Activated CD4-positive, alpha-beta T cell treated with anti-CD3 and anti-CD28 coated beads, Interleukin-2, amount 50 U/mL, for 1 hour (primary cell): ENCODE measurements at places on chromosomes 16 and 17.

DNA sequence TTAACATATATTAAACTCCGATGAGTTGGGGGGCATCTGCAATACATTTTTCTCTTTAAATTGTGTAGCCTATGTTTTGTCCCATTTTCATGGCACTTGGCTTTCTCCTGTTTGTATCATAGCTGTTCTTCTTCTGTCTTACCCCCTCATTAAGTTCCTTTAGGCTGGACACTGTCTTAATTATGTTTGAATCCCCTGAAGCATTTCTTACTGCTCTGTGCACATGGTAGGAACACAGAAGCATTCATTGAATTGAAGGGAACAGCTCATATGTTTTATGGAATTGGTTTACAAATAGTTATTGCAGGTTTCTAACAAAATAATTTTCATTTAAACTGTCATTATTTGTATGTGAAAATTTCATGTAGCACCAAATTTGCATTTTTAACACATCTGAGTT, 176.8 kb downstream of the TANC2 start:
- DNase-seq, result no peak

GRCh38 chr17:75356260-75356937, 49.1 kb downstream of the GRB2 start:
- no peak for DNase-seq

- DNase-seq, result no peak
Observed at GRCh38 chr17:64920026-64920418, 744 bp upstream of the LRRC37A3 start.

DNA sequence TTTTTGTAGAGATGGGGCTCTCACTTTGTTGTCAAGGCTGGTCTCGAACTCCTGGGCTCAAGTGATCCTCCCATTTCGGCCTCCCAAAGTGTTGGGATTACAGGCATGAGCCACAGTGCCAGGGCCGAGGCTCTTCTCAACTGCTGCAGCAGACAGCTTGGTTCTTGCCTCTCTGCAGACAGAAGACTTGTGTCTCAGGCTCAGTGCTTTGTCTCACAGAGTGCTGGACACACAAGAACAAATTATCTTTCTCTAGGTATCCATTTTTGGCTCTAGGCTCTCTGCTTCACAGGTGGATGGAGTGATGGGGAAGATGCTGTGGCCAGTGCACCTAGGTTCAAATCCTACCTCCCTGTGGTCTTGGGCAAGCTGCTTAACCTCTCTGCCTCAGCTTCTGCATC, 80.8 kb upstream of the RNU2-1 start:
- DNase-seq, result no peak

DNA sequence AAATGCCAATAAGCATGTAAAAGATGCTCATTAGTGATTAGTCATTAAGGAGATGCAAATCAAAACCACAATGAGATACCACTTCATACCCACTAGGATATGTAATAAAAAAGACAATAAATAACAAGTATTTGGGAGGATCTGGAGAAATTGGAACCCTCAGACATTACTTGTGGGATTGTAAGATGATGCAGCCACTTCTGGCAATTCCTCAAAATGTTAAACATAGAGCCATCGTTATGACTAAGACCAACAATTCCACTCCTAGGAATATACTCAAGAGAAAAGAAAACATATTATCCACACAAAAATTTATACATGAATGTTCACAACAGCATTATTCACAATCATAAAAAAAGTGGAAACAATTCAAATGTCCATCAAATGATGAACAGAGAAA, 336.2 kb upstream of the PMFBP1 start:
- DNase-seq, result no peak

DNA sequence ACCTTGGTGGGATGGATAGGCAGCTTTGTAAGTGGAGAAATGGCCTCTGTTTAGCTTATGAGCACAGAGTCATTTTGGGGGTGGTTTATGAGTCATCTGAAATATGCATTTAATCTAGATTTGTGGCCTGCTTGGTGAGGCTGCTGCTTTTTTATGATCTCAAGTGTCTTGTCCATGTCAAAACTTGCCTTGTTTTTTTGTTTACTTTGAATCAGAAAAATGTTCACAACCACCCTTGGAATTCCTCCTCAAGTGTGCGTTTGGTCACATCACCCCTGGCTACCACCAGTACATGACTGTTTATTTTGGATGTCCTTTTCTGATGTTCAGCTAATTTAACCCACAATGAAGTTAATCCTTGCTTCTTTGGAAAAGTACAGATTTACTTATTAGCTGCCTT, 64.6 kb downstream of the FTO start:
- no peak for DNase-seq

DNA sequence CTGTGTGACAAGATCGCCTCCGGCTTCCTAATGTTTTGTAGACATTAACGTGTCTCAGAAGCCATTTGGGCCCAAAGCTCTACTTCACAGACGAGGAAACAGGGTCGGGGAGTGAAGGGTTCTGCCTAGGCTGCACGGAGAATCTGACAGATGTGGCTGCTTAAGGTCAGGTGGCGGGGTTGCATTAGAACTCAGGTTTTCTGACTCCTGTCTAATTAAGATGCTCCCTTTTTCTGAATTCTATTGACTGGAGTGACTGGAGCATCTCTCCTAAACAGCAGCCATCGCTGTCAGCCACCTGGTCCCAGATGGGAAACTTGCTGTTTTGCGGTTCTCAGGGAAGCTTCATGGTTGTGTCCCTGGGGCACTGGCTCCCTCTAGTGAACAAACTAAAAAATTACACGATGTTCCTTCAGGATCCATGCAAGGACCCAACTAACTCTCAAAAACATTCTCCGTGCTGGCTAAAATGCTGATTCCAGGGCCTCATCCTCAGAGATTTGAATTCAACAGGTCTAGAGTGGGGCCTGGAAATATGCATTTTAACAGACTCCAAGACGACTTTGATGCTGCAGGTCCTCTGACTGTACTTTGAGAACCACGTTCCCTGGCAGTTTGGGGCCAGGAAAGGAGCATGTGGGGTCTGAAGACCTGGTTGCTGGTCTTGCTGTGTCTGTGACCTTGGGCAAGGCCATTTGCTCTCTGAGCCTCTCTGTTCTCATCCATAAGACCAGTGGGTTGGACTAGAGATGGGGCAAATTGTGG, 117.4 kb downstream of the IRF8 start:
- peak; percentile 12 for DNase-seq

- no peak for DNase-seq
Observed at GRCh38 chr16:28078261-28078660, 14.7 kb upstream of the GSG1L start.

DNA sequence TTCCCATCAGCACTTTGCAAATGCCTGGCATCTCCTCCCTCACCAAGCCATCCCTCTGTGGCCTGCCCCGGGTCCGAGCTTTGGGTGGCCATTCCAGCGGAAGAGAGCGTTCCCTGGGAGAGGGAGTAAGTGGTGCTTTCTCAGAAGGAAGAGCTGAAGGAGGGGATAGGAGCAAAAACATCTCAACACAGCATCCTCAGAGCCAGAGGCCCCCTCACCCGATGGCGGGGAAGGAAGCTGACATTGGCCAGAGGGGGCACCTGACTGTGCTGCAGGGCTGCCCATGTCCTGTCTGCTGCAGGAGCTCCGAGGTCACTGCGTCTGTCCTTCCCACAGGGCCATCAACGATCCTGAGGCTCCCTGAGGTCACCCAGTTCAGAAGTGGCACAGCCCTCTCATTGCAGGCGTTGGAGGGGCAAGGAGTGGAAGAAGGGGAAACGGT, 427 bp upstream of the TLCD3B start:
- DNase-seq, result no peak

DNA sequence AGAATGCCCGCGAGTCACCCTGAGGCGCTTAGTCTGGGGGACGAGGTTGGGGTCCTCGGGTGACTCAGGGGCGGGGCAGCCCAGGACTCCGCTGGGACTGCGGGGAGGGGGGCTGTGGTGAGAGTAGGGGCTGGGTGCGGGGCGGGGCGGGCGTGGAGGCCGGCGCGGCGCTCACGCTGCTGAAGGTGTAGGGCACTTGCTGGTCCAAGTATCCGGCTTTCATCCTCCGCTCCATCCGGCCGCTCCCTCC, 832 bp downstream of the ETV4 start:
- peak; percentile 15 for DNase-seq

GRCh38 chr17:31095236-31096105, 694 bp downstream of the NF1 start:
- peak; percentile 19 for DNase-seq

DNA sequence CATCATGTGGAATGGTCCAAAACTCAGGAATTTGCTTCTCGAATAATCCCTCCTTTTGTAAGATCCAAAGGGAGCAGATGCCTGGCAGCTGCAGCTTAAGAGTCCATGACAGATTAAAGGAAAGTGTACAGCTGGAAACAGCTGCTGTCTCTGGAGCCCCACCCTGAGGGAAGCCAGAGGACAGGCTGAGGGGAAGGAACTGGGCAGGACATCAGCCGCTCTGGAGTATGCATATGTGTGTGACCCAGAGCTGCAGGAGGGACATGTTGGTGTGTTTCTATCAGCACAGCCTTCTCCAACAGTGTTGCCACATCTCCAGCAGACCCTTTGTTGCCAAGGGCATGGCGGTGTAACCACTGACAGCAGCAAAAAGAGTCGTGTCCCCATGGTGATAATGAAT, 46.2 kb downstream of the CYB561 start:
- no peak for DNase-seq

GRCh38 chr16:85910854-85911247, 11.9 kb downstream of the IRF8 start:
- no peak for DNase-seq

DNA sequence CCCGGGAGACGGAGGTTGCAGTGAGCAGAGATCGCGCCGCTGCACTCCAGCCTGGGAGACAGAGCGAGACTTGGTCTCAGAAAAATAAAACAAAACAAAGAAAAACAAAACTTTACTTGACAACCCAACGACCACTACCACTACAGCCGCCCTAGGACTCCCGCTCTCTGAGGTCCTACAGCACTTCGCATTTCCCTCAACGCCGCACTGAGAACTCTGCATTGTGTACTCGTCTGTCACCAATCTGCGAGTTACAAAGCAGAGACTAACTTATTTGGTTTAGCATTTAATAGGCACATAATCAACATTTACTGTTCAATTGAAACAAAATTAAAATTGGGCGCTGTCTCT, 479 bp upstream of the ZNF207 start:
- no peak for DNase-seq

DNA sequence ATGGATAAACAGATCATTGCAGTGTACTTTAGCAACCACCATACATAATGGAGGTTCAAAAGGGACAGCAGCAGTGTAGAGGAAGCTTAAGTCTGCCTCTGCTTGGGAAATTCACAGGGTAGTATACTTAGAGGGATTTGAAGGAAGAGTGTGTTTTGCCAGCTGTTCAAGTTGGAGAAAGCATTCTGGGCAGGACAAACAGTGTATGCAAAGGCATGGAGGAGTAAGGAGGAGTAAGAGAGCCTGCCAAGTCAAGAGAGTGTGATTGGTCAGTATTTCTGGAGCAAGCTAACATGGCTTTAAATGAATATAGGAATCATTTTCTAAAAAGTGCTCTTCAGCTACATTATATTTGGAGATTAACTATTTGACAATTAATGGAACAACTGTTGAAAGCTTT, 22.9 kb upstream of the PHAF1 start:
- no peak for DNase-seq

DNA sequence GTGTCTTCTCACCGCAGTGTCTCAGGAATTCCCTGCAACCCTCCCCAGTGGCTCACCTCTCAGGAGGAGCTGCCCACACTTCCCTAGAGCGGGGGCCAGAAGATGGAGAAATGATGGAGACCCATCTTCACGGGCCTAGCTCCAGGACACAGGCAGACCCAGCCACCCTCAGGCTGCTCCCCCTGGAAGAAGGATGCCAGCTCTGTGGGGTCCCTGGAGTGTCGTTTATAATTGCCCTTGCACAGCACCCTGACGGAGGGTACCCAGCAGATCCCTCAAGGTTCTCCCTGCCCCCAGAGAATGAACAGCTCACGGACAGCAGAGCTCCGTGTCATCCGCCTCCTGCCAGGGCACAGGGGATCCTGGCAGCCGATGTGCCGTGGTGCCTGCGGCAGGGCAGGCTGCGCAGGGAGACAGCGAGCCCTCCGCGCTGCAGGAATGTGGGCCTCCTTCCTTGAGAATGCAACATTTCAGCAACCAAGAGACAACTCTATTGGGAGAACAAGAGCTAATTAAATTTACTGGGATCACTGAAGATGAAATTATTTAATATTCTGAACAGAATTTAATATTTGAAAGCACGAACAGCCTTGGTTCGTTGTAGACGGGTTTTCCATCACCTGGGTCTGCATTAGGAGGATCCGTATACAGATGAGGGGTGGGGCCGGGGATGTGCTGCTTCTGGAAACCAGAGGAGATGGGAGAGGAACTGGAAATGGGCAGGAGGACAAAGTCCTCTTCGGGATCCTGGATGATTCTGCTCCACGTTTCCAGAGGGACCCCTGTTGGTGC, 21.0 kb upstream of the RBFOX3 start:
- no peak for DNase-seq

GRCh38 chr17:57626520-57627210, 118.4 kb downstream of the CCDC182 start:
- no peak for DNase-seq

GRCh38 chr16:2029350-2029749, 2.6 kb downstream of the NHERF2 start:
- DNase-seq, result no peak

- DNase-seq, result no peak
Observed at GRCh38 chr17:59496178-59496577, 69.2 kb upstream of the DHX40 start.

DNA sequence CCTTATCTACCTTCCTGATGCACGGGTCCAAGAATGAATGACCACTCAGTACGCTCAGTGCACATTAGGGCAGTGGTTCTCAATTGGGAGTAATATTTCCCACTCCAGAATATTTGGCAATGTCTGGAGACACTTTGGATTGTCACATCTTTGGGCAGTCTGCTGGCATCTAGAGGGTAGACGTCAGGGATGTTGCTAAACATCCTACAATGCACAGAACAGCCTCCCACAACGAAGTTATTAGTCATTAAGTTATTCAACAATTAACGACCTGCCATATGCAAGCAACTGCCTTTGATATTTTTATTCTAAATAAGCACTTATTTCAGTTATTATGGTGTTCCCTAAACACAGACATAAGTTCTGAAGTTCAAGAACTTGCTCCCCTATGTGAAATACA, 669.3 kb downstream of the TOX3 start:
- DNase-seq, result no peak

DNA sequence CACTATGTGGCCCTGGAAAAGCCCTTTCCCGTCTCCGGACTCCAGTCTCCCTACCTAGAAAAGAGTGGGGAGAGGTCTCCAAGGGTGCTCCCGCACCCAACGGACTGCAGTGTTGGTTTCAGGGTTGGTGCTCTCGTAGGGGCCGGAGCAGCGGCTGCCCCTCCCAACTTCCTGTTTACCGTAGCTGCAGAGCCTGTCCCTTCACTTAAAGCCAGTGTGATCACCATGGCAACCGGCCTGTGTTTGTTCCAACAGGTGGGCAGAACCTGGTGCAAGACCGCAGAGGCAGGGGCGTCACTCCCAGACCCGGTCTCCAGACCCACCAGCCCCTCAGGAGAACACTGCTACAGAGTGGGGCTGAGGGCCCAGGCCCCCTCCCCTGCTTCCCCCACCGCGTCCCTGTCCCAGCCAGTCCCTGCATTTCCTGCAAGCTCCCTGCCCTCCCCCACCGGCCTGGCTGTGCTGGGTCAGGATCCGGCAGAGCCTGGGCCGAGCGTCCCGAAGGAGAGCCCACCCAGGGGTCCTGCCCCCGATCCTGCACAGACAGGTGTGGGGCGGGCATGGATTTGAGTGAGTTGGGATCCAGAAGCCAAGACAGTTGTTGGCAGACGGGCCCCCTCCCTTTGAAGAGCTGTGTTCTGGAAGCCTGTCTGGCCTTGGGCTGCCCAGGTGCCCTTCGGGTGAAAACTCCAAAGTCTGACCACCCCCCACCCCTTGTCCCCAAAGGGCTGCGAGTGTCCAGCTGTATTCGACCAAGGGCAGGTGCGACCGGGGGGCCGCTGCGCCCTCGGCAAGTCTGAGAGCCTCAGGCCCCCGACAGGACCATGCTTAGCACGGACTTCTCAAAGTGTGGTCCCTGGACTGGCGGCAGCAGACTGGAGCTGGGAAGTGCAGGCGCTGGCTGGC, 1.5 kb upstream of the BAIAP3 start:
- peak; percentile 31 for DNase-seq
